ENCODE measurements at places on chromosomes 3 and 15. TPM values are rescaled to one million over a fixed set of nuclear protein-coding genes. Genes with fewer than 3 reads are reported as not detected.

The GHRL gene
- total RNA-seq = not detected

The SYNPR gene
- total RNA-seq = not detected

DNA sequence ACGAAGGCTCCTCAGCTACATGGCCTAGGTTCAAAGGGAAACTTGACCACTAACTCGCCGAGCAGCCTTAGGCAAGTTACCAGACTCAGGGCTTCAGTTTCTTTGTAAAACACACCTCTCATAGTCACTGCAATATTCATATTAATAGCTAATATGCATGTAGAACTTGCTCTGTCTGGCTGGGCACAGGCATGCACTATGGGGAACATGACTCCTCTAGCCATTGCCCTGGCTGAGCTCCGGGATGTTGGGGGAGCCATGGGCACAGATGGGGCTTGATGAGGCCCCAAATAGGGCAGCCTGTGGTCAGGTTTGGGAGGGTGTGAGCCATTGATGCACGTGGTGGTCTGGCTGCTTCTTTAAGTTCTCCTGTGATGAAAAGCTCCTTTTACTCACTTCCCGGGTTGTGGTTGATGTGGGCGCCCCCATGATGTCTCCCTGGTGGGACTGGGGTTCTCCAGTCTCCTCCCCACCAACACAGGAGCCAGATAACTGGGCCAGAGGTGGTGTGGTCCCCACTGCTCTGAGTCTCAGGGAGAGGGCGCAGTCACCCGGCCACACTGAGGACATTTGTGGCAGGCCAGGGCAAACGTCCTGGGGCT is 29.4 kb upstream of the DUSP7 start:
- DNase-seq = no peak

DNA sequence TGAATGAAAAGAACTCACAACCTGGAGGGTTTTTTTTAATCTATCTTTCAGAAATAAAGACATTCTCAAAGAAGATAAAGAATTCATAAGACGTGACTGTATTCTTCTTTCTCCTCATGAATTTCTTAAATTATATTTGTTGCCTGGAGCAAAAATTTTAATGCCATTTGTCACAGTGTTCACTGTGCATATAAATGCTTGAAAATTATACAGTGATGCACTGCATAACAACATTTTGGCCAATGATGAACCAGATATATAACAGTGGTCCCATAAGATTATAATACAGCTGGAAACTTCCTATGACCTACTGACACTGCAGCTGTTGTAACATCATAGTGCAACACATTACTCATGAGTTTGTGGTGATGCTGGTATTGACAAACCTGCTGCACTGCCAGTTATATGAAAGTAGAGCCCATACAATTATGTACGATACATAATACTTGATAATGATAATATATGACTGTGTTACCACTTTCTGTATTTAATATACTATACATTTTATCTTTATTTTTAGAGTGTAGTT is 67.3 kb downstream of the P2RY1 start:
- peak; percentile 40 for DNase-seq

All from PC-3 (cell line).